Stimulated activated CD4-positive, alpha-beta T cell treated with anti-CD3 and anti-CD28 coated beads, Interleukin-1b, Interleukin-23, amount 100 ng/mL, for 1 hour (primary cell): ENCODE measurements at places on chromosomes 5 and 9.

- DNase-seq, result no peak
Observed at GRCh38 chr5:57711471-57711870, 228.9 kb upstream of the ACTBL2 start.

- DNase-seq, result no peak
Observed at GRCh38 chr5:81067406-81067805, 107.2 kb downstream of the RASGRF2 start.

- DNase-seq, result no peak
Observed at GRCh38 chr9:79215821-79216220, 355.9 kb upstream of the TLE4 start.

- no peak for DNase-seq
Observed at GRCh38 chr9:970151-970996, 6.1 kb upstream of the DMRT3 start.

- DNase-seq, result no peak
Observed at GRCh38 chr5:54176066-54176830, 134.1 kb downstream of the ARL15 start.

- DNase-seq, result no peak
Observed at GRCh38 chr5:53017383-53017782, 28.2 kb downstream of the ITGA2 start.

DNA sequence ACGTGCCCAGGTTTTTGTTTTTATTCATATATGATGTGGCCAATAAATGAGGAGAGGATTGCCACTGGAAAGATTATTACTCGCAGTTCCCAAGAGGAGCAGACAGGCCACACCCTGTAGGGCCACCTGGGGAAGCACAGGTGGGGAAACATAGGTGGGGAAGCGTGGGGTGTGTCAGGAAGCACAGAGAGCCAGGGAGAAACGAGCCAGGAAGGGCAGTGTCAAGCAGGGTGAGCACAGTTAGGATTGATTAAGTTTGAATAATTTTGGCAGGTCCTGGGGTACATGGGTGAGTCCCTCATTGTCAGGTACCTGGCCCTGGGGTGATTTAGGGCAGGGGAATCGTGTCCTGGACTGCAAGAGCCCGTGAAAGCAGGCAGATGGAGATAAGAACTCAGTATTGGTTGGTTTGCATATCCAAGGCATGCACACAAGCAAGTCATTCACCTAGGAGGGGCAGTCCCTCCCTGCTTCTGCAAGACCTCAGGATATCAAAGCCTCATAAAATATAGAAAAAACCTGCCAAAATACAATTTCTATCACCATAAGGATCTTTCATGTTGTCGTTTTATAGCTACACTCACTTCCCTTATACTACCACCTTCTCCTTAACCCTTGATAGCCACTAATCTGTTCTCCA is 22.4 kb downstream of the MVB12B start:
- no peak for DNase-seq

- no peak for DNase-seq
Observed at GRCh38 chr9:20990867-20991266, 40.6 kb downstream of the HACD4 start.

DNA sequence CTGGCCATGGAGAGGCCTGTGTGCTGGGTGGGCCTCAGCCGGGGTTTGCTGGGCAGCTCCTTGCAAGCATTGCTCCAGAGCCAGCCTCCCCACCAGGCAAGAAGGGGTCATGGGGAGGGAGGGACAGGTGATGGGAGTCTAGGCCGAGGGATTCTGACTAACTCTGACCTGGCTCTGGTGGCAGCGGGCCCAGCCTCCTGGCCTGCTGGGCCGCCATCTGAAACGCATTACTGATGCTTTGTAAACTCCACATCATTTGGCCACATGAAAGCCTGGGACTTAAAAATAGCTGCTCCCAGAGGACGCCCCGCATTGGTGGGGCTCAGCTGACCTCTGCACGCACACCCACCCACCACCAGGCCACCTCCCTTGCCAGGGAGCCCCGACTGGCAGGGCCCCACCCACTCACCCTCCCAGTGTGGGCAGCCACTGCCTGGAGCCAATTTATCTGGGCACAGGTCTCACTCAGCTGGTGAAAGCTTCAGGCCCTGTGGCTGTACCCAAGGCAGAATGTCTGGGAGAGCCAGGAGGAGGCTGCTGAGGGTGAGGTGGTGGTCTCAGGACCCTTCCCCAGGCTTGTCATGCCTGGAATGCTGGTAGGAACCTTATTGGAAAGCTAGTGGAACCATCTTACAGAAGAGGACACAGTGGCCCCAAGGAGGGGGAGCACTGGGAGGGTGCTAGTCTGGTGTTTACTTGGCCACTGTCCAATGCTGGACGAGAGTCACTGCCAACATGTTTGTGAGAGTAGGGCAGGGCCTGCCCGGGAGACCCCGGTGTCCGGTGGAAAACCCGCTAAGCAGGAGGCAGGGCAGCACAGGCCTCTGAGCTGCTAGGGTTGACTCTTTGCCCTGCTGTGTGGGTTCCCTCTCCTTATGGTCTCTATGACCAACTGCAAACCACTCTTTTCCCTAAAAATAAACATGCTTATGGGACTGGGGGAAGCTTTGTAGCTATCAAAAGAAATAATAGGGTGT is 10.8 kb downstream of the TCF7 start:
- no peak for DNase-seq

DNA sequence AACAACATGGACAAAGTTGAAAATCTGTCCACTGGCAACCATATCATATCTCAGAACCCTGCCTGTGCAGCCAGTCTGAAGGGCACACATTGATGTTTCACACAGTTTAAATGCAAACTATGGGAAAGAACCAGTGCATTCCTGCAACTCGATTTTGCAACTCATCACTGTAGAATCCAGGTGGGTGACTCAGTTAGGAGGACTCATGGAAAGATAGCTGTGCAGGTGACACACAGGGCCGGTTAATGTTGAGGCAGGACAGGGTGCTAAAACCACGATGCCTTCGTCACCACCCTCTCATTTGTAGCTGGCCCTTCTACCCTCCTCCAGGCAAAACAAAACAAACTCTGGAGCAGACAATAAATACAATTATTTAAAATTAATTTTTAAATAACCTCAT is 62.8 kb downstream of the TLE1 start:
- no peak for DNase-seq

- no peak for DNase-seq
Observed at GRCh38 chr9:135066291-135066690, 21.2 kb upstream of the OLFM1 start.

DNA sequence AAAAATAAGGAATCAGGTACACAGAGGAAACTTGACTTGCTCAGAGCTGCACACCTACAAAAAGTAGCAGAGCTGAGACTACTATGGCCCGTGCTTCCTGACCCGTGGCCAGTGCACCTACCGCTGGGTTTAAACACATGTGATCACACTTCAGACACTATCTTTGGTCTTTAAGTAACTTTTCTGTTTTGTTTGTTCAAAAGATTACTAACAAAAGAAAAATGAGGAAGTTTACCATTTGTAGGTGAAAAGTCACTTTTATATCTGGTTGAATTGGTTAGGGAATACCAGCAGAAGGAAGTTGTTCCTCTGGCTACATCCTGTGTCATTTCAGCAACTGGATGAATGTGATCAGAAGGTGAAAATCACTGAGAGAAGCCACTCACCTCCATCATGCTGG is 6.5 kb upstream of the SYK start:
- DNase-seq, result no peak
